ENCODE measurements at places on chromosomes 16 and 17.

GRCh38 chr17:77422748-77423113, 282.0 kb downstream of the SEC14L1 start:
- DNase-seq: no peak

- no peak for DNase-seq
These were observed 143.2 kb downstream of the PHKB start for GRCh38 chr16:47604306-47604705.

- no peak for DNase-seq
These were observed 70.1 kb downstream of the AMFR start for GRCh38 chr16:56355221-56355620.

DNA sequence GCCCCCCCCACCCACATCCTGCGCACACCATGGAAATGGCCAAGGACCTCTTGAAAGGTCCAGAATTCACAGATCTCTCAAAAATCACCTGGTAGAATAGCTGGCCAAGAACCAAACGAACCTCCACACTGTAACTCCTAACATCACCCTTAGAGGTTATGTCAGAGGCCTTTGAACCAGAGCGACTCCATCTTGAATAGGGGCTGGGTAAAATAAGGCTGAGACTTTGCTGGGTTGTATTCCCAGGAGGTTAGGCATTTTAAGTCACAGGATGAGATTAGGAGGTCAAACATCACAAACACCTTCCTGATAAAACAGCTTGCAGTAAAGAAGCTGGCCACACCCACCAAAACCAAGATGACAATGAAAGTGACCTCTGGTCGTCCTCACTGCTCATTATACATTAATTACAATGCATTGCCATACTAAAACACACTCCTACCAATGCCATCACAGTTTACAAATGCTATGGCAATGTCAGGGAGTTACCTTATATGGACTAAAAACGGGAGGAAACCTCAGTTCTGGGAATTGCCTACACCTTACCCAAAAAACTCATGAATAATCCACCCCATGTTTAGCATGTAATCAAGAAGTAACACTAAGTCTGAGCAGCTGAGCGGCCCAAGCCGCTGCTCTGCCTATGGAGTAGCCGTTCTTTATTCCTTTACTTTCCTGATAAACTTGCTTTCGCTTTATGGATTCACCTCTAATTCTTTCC, 34.8 kb downstream of the SYCE1L start:
- DNase-seq: no peak

DNA sequence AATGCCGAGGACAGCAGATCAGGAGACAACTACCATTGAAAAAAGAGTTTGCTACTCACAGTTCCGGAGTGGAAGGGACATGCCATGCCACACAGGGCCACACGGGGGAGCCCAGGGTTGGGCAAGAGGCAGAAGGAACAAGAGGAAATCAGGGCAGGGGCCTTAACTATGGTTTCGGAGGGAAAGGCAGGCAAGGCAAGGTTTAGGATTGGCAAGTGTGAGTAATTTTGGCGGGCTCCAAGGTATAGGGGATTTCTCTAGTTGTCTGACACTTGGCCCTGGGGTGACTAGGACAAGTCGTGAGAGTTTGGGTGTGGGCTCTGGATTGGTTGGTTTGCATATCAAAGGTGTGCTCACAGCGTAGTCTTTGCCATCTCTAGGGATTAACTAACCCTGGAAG, 27.0 kb upstream of the NTN1 start:
- DNase-seq: peak; percentile 58

DNA sequence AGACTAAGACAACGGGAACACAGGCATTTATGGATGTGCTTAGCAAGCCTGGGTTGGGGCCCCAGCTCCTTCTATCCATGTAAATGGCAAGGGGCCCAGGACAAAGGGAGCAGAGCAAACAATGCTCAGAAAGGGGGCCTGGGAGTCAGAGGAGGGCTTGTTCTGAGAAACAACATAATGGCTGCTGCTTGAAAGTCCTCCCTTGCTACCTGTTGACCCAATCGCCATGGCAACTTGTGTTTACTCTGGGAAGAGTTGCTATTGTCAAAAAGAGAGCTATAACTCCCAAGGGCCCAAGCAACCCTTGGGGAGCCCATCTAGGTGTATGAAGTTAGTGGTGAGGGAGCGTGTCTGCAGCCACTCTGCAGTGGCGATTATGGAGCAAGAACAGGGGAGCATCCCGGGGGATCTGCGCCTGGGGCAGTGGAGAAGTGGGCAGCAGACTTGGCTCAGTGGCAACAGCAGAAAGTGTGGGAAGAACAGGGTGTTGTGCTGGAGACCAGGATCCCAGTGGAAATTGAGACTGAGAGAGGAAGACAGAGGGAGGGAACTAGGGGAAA, 118.7 kb upstream of the NLRP1 start:
- DNase-seq: no peak

GRCh38 chr16:79283578-79283977, 317.0 kb downstream of the MAF start:
- DNase-seq: no peak

DNA sequence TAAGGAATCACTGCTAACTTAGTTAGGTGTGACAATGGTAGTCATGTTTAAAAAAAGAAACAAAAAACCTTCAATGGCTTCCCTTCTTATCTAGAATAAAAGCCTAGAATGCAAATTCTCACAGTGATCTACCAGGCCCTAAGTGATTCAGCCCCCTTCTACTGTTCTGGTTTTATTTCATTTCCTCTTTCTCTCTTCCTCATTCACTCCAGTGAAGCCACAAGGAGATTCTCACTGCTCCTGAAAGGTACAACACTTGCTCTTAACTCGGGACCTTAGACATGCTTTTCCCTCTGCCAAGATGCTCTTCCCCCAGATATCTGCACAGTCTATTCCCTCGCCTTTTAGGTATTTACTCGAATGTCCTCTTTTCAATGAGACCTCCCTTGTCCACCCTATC, 3.7 kb downstream of the PIGS start:
- no peak for DNase-seq

DNA sequence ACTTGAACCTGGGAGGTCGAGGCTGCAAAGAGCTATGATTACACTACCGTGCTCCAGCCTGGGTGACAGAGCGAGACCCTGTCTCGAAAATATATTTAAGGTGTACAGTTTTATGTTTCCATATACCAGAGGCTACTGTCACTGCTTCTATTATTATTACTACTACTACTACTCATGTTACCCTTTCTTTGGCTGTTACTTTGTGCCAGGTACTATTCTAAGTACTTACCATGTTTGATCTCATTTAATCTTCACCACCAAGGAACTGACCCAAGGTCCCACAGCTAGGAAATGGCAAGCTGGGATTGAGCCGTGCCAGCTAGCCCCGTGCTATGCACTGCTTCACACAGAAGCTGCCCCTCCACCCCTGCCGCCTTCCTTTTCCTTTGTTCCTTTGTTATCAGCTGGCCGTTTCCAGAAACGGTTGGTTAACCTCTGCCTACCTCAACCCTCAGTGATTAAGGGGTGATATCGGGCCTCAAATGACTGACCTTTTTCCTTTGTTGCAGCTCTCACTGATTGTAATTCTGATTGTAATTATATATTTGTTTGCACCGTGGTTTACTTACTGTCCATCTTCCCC, 78.4 kb downstream of the ABCC1 start:
- no peak for DNase-seq

GRCh38 chr17:28125526-28126378, 83.3 kb downstream of the NLK start:
- no peak for DNase-seq

DNA sequence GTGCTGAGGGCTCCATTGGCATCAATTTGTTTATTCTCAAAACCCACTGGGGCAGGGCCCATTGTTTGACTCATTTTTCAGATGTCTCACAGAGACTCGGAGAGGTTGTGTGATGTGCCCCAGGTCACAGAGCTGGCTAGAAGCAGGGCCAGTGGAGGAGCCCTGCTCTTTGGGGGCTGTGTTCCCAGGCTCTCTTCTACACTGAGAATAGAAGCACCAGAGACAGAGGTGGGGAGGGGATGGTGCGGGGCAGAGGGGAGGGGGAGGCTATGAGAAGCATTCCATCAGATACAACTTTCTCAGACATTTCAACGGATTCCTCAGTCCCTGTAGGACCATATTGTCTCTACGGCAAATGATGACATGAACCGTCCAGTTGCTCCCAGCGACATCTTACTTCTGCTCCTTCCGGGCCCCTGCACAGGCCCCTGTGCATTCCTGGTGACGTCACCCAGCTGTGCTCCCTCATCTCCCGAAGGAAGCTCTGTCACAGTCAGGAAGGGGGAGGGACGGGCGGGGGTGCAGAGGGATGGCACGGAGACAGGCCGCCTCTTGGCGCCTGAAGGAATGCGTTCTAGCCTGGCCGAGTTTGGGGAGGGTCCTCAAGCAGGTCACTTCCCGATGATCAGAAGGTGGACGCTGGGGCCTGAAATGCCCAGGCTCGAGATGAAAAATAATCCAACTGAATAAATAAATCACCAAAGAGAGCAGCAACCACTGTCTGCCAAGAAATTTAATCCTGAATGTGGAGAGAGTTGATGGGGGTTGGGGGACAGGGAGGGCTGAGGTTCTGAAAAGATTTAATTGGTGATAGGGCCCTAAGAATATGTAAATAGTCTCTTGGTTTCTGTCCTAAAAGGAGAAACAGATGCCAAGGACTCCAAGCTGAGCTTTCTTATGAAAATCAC, 114.1 kb downstream of the NOG start:
- DNase-seq: no peak

DNA sequence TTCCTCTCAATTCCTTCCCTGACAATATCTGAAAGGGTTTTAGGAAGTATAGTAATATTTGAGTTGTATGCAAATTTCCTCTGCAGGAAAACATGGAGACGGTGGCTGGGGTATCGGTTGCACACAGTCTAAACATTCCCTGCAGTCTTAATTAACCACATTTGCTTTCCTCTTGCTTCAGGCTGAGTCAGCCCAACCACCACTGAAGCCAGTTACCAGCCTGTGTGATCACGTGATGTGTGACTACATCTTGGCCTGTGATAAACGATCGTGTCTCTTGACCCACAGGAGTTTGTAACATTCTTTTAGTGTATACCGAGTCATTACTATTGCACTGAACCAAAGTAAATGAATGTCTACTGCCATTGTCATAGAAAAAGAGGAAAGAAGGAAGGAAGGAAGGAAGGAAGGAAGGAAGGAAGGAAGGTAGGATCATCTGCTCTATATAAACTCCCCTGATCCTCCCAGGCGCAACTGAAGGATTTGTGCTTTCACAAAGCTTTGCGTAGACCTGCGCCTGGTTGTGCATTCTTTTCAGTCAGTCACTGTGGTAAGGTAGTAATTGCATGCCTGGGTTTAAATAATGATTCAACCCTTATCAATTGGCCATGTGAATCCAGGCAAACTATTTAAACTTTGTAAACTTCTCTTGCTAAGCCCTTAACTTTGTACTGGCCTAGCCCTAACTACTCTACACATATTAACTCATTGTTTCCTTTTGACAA, 280.6 kb upstream of the SALL1 start:
- DNase-seq: no peak

DNA sequence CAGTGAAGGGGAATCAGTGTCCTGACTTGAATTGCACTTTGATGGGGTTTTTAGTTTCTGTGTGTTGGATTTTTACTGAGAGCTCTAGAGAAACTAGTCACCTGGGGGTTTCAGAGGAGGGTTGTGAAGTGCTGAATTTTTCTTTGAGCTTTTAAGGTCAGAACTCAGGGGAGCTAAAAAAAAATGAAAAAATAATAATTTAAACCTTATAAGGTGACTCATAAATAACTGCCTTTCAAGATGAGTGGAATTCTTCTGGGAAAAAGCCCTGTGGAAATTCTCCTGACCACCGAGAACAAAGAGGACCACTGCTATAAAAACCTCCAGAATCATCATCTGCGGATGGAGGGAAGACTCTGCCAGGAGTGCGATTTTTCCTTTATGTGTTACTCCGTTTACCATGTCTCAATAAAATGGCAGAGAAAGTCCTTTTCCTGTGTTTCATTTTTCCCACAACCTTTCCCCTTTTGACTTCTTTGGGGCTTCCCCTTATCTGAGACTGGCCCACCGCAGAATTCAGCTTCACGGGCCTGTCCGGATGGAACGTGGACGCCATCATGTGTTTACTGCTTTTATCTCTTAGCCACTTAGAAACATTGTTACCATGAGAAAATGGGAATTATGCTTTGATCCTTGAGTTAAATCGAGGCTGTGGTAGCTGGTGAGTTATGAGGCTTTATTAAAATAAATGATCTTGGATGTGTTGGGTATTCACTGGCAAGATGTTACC, 39.7 kb downstream of the RPTOR start:
- DNase-seq: no peak

DNA sequence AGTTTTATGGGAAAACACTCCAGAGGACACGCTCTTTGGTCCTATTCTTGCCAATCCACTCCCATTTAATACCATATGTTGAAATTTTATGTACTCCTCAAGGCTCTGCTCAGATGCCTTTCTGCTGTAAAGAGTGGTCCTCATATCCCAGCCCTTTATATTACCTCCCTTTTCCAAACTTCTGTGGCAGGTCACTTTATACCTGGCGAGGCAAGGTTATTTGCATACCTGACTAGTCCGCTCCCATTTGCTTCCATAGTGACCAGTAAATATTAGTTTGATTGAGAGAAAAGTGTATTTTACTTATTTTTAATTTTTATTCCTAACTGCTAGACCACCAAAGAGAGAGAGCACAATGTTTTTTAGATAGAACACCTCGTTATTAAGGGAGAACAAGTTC, 17.3 kb downstream of the KRT12 start:
- no peak for DNase-seq

DNA sequence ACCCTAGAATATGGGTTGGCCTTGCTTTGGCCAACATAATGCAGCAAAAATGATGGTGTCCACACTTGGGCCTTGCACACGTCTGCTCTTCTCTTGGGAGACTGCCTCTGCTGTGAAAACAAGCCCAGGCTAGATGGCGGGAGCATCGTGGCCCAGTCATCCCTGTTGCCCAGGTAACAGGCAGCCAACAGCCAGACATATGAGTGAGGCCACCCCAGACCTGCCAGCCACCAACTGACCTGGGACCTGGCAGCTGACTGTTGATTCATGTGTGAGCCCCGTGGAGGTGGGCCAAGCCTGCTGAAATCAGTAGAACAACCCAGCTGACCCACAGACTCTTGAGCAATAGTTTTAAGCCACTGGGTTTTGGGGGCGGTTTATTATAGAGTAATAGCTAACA, 39.4 kb upstream of the CDH3 start:
- no peak for DNase-seq

DNA sequence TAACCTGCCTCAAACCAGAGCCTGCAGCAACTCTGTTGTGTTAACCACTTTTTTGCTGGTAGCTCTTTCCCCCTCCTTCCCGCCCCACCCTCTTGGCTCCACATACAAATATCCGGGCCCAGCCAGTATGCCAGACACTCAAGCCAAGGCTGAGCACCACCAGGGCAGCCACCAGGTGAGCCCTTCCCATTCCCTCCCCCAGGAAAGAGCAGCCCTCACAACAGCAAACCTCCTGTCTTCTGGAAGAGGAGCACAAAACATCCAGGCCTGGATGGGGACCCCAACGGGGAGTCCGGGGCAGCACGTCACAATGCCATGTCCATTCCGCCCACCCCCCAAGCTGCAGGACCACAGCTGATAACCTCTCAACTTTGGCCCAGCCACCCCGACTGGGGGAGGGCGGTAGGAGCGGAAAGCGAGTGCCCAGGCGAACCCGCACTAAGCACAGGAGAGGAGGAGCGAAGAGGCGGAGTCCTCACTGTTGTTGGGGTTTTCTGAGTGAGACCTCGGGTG, 757 bp downstream of the ORMDL3 start:
- DNase-seq: peak; percentile 35

Measured in activated CD4-positive, alpha-beta T cell treated with anti-CD3 and anti-CD28 coated beads, Interleukin-2, amount 50 U/mL, for 4 hours (primary cell).